NCI-H187 (cell line): ENCODE measurements at places on chromosomes 2 and 18.

GRCh38 chr2:156892467-156893281 is 364.8 kb upstream of the GALNT5 start:
- DNase-seq: no peak

DNA sequence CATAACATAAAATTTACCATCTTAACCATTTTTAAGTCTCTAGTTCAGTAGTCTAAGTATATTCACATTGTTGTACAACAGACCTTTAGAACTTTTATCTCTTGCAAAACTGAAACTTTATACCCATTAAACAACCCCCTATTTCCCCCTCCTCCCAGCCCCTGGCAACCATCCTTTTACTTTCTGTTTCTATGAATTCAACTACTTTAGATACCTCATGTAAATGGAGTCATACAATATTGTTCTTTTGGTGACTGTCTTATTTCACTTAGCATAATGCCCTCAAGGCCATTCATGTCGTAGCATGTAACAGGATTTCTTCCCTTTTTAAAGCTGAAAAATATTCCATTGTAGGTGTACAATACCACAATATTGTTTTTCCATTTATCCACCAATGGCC is 129.8 kb downstream of the PDE11A start:
- DNase-seq: no peak

- DNase-seq: no peak
These were observed 913 bp downstream of the RNF152 start for GRCh38 chr18:61891894-61892293.

DNA sequence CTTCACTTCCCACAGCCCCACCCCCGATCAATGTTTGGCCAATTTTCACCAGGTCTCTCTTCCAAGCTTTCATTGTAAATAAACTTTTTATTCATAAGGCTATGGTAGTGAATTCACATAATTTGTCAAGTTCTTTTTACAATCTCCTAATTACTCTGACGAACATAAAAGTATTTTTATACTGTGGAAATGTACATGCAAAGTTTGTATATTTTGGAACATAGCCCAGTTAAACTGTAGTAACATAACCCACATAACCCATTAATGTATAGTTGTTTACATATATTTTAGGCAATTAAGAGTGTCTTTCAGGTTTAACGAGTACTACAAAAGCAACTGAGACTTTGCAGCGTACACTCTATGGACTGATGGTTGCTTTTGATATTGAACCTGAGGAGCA is 228.3 kb upstream of the ERBB4 start:
- DNase-seq: no peak

DNA sequence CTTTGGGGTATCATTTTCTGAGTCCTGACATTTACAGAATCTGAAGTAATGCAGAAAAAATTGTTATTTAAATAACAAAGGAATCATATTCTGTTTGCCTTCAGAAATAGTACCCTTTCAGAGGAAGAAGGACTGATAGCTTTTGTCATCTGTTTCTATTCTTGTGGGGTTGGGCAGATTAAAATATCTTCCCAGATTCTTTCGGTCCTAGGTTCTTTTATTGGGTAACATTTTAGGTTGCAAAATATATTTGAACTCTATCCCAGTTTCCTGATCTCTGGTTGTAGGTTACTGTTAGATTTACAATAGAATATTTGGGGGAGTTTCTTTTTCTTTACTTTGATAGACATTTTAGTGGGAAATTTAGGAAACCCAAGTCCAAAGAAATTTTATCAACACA is 550.5 kb downstream of the SPAG16 start:
- DNase-seq: no peak

- DNase-seq: no peak
These were observed 1230.6 kb upstream of the CHAC2 start for GRCh38 chr2:52536929-52537460.

DNA sequence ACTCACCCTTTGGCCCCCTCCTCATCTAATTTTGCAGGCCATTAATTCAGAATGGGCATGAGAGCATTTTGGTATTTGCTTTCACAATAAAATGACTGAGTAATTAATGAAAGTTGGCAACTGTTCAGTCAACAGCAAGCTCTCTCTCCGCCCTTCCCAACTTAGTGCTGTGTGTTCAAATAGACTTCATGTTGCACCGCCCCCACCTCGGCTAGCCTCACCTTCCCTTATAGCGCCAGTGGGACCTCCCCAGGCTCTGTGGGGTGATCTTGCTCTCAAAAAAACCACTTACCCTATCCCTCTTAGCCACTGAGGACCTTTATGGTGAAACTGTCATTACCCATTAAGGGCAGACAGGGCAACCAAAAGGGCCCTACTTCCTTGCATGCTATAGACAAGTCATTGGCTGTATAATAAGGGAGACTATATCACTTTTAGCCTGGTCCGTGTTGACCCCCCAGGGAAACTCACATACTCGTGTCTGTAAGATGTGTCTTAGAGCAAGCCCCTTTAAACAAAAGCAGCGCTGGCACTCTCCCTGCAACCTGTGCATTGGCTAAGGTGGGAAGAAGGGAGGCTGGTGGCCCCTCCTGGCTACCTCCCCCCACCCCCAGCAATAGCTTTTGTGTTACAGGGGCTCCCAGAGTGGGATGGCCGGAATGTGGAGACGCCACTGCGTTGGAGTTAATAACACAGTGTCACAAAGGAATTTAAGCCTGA is 15.2 kb downstream of the EN1 start:
- no peak for DNase-seq

DNA sequence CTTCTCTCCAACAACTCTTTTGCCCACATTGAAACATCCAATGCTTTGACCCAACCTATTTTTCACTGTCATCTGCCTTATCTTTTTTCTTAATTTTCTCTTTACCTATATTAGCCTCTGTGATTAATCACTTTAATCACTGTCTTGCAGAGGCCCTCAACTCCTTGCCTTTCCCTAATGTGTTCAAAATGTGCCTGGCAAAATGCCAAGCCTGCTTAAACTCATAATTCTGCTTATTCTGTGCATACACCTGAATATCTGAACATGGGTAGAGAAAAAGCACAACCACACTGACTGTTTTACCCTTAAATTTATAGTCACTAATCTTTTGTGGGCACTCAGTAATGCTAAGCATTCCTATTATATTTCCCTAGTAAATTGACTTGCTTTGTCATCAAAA is 63.0 kb upstream of the GALNT13 start:
- no peak for DNase-seq

- no peak for DNase-seq
These were observed 774.1 kb downstream of the METTL4 start for GRCh38 chr18:1797235-1797634.

GRCh38 chr2:44462934-44463849 is 101.4 kb downstream of the CAMKMT start:
- no peak for DNase-seq

DNA sequence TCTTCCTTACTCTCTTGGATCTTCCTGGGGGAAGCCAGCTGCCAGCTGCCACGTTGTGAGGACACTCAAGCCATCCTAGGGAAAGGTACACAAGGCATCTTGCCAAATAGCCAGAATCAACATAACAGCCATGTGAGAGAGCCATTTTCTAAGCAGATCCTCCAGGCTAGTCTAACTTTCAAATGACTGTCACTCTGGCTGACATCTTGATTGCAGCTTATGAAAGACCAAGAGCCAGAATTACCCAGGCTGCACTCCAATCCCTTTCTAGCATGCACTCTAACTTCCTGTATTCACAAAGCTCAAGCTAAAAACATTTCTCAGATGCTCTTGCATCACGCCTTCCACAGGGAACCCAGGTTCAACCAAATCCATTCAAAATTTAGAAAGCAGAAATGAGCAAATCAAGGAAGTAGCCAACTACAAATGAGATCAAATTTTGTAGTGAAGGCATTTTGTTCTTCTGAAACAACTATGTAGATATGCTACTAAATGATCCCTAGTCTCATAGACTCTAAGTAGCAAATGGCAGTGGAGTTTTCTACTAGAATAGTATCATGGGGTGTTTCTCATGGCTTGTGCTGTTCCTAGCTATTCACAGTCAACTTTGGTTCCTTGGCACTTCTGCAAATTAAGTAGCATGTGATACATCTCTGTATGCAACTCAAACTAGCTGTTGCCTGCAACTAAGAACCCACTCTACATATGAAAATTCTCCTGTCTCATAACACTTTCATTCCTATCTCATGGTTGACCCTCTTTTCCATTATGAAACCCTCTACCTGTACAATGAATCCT is 281.9 kb downstream of the ZEB2 start:
- DNase-seq: no peak
